Right hindlimb (tissue), 1 donor: ENCODE measurements at places on chromosomes 3 and 15.

DNA sequence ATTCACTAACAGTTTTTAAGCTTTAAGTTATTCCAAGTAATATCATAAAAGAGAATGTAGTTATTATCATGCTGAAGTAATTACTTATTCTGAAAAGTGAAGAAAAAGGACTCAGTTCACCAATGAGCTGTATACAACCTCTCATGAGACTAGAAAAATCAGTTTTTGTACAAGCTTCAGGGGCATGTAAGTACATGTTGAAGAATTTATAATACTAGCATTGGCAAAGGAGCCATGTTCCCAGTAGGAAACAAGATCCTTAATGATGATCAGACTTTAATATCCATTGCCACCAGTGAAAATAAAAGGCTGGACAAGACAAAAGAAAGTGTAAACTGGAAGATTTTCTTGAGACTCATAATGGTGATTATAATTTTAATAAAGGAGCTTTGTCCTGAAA is 532.8 kb downstream of the PLOD2 start:
- no peak for DNase-seq

DNA sequence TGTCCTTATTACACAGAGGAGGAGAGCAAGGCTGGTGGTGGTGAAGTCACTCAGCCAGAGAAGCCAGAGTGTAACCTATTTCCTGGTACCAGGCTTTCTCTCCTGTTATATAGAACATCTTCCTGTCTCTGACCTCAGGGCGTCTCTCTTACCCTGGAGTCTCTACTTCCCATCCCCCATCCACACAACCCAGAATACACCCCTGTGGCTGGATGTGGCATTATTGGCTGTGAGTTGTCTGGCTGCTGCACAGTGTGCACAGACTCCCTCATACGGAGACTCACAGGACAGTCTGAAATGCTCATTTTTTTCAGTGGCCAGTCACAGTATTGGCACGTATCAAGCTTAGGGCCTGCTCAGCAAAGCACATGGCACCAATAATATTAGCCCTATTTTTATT is 8.6 kb downstream of the PODXL2 start:
- no peak for DNase-seq

DNA sequence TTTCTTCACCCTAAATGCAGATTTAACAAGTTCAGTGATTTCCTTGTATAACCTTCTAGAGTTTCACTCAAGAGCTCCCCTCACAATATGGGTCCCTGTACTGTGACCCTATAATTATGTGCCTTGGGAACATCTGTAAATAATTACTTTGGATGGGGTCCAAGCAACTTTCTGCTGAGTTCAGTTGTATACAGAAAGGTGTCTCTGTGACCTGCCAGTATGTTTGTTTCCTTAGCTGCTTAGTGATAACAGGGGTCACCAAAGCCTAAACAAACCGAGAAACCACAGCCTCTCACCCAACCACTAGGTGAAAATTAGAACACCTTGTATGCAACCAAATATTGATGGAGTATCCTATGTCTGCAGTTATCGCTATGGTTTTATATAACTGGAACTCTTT is 29.8 kb upstream of the SLC25A36 start:
- DNase-seq, result no peak

DNA sequence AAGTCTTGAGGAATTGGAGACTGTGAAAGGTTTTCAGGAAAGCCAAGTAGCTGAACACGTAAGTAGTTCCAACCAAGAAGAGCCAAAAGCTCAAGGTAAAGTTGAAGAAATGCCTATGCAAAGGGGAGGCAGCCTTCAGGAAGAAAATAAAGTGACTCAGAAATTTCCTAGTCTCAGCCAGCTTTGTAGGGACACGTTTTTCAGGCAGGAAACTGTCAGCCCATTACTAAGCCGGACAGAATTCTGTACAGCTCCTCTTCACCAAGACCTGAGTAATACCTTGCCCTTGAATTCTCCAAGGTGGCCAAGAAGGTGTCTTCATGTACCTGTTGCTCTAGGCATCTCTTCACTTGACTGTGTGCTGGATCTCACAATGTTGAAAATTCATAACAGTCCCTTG is 48.6 kb downstream of the CDAN1 start:
- no peak for DNase-seq

- no peak for DNase-seq
These were observed 804 bp upstream of the BRPF1 start for GRCh38 chr3:9730657-9731205.

DNA sequence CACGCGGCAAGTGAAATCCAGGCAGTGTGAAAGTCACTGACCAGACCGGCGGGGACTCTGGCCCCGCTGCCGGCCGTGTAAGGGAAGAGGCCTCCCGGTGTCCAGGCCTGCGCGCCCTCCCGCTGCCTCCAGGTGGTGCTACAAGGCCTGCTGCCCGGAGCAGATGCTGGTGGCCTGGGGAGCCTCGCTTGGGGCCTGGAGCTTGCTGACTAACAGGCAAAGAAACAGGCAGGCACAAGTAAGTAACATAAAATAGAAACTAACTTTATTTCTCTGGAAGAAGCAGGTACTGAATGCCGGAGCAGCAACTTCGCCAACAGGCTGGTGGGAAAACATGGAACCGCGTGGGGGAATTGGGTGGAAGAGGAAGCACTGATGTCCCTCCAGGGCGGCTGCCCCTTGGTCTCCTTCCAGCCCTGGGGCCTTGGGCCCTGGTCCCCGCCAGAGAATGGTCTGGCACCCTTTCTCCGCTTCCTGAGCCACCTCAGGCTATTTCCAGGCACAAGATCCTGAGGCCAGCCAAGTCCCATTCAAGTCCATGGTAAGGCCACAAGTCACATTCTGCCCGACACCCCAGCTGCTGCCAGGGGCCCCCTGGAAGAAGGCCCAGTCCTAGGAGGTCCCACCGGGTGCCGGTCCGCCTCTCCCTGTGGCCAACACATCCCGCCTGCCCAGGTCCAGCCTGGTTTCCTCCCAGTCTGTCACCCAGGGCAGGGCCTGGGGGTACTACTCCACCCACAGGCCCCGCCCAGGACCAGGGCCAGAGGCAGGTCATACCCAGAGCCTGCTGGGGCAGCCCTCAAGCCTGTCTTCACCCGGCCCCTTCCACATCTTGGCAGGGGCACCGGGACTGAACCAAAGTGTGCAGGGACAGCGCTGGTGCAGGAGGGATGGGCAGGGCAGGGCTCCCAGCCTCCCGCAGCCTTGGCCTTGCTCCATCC is 45.0 kb downstream of the TNK2 start:
- peak; percentile 91 for DNase-seq

DNA sequence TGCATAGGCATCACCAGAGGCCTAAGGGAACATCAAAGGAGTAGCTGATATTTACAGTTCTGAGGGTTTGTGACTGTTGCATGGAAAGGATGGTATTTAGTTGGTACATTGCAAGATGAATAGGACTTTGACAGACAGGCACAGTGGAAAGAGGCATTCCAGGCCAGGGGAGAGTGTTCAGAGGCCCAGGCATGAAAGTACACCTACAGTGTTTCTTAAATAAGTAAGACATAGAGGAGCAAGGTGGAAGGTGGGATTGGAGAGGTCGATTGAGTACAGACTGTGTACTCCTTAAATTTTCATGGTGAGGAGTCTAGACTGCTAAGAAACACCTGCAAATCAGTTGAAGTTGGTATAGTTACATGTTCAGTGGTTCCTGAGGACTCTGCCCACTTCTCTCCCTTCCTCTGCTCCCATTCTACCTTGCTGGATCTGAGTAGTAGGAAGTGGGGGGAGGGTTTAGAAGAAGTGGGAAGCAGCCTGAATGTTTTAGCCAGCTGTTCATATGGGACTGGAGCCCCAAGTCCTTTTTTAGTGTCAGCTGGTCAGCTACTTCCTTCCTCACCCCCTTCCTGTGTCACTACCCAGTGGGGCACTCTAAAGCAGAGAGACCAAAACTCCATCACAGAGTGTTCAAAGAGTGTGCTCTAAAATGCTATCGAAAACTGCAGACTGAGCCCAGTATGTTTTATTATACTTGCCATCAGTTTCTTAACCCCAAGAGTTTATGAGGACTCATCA is 14.0 kb downstream of the KLHL18 start:
- no peak for DNase-seq
